HT1080 (cell line): ENCODE measurements at places on chromosomes 2 and 18.

GRCh38 chr2:171811245-171811628 is 82.8 kb downstream of the SLC25A12 start:
- DNase-seq = peak; percentile 20

- DNase-seq = no peak
Observed at GRCh38 chr2:16049406-16049805, 109.1 kb downstream of the MYCN start.

DNA sequence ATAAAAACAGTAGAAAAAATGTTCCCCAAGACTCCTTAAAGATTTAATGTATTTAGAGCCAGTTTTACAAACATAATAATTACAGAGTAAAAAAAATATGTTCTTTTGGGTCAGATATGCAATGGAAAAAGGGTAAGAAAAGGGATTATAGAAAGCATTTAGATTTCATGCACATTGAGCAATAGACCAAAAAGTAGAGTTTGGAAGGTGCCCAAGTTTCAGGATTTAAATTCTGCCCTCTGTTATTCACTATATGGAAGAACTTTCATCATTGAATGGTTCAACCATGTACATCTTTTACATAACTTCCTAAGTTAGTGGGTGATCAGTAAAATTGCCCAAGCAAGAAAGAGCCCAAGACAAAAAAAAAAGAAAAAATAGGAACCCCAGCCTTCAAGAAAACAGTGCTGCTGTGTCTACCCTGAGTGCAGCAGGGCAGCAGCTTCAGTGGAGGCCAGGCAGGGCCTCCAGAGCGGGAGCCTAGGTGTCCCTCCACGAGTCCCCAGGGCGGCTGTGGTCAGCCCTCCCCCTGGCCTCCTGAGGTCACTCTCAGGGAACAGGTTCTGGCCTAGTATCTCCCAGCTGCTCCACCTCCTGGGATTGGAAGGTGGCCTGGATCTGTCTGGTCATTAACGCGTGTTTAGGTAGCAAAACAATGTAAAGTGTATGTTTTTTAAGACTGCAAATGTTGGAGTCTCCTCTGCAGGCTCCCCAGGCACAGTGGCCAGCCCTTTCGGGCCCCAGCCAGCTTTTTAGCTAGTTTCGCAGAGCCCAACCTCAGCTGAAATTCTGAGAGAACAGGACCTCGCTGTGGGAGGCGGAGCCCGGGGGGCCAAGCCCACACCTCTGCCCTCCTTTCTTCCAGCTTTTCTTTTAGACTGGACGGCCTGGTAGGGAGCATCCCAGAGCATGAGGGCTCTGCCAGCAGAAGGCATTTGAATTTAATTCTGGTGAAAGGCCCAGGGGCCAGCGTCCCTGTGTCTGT is 77.3 kb downstream of the TEX51 start:
- DNase-seq = no peak

DNA sequence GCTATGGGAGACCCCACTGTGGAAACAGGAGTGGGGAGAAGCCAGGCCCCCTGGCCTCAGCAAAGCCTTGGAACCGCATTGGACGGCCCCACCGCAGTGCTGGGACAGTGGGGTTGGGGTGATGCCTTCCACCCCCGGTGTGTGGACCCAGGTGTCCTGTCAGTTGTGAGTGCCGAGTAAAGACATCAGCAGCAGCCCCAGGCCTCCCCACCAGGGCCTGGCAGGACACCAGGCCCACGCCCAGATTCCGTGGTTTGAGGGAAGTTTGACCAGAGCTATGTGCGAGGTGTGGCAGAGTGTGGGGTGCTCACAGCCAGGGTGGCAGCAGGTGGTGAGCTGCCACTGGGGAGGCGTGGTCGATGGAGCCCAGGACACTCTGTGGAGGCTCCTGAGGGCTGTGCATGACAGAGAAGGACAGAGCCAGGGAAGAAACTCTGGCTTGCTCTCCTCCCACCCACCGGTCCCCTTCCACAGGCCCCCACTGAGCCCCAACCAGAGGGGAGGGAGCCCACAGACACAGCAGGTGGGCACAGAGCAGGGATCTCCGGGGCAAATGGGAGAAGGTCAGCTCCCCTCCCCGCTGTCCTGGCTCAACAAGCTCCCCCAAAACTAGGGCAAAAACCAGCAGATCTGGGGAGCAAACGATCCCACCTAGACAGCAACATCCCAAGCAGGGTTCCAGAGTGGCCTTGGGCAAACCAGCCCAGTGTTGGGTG is 69.1 kb downstream of the TWIST2 start:
- no peak for DNase-seq

DNA sequence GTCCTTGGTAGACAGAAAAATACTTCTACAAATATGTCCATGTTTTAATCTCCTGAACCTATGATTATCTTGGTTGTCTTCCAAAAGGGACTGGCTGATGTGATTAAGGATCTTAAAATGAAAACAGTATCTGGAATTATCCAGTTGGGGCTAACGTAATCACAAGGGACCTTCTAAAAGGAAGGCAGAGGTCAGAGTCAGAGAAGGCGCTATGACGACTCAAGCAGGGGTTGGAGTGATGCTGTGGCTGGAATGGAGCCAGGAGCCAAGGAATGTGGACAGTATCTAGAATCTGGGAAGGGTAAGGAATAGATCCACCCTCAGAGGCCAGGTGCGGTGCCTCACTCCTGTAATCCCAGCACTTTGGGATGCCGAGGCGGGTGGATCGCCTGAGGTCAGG is 4.2 kb upstream of the USP14 start:
- no peak for DNase-seq
